ENCODE measurements at places on chromosomes 2 and 18. TPM values are rescaled to one million over a fixed set of nuclear protein-coding genes. Genes with fewer than 3 reads are reported as not detected.

The SUCLG1 gene
- total RNA-seq: 78.9 TPM

The KCNG3 gene
- 0.73 TPM for total RNA-seq

The THSD7B gene
- total RNA-seq: not detected

The TANK gene
- 85.4 TPM for total RNA-seq

The BMP10 gene
- total RNA-seq: not detected

The MOGAT1 gene
- total RNA-seq: 35.9 TPM

The SLC5A6 gene
- total RNA-seq: 42.3 TPM
